ENCODE measurements at places on chromosomes 7 and 10.
A peak's percentile ranks its signal among the peaks of the same experiment; 100 is the strongest.

- no peak for DNase-seq
These were observed 63.0 kb downstream of the PIP4K2A start for GRCh38 chr10:22651276-22651980.

DNA sequence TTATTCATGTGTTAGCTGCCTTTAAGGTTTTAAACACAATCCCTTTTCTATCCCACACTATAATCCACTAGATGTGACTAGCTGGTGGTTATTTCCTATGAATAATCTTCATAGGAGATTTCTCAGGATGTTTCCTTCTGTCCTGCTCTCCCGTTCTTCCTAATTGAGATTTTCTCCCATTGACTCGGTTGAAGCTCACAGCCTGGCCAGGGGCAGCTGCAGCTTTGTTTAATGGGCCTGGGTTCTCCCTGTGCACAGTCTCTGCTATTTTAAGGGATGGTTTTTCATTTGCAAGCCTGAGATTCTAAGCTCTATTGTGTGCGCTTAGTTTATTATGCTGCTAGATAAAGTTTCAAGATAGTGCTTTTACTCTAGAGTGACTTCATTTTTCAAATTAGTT lies 283.4 kb upstream of the AOAH start:
- no peak for DNase-seq

DNA sequence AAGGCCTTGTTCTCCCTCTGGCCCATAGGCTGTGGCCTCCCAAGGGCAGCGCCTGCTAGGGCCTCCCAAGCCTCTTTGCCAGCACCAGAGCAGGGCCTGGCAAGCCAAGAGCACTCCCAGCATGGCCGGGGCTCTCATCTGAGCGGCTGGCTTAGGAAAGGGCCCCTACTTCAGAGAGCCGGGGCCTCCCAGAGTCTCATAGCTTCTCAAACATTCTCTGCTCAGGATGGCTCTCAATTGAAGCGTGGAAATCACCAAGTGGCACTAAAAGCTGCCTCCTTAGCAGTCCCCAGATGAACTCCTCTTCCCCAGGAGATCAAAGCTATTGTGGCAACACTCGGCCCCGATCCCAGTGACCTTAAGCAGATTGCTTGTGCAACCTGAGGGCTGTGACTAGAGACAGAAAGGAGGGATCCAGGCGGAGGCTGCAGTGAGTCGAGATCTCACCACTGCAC lies 69.4 kb downstream of the FAM53B start:
- no peak for DNase-seq

DNA sequence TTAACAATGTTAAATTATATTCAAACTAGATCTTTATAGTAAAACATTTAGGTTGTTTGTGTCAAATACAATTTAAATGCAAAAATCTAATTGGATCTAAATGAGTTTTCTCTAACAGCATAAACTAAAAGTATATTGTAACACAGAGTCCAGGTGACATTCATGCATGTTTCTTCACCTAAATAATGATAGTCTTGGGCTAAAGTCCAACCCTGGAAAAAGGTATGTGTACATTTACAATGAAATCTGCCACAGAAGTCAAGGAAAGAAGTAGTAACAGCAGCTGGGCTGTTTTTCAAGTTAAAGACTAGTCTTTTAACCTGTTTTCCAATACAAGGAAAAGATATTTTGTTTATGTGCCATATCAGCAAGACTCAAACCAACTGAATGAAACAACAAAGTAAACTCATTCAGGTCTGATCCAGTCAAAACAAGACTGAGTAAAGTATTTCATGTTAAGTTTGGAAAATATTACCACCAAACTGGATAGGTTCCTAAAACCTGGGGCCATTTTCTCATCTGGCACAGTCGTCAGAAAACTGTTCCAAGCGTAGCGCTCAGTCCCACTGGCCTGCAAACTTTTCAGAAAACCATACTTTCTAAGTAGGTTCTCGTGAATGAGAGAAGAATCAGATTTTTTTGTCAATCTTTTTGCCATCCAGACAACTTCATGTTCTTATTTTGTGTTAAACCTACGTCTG lies 349.2 kb downstream of the HGF start:
- DNase-seq = no peak

DNA sequence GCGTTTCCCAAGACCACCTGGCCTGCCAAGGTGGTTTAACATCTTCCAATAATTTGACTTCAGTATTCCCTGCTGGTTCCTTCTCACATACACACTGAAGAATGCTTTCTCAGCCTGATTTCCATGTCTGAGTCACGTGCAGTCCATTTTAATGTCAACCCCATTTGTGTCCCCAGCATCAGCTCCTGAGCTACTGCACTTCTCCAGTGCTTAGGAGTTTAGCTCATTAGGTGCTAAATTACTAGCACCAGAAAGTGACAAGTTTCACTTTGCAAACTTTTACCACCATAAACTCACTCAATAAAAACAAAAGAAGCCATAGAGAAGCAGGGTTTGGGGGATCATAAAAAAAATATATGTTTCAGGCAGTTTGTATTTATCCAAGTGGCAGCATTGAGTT lies 279.3 kb upstream of the SORCS1 start:
- DNase-seq = no peak

DNA sequence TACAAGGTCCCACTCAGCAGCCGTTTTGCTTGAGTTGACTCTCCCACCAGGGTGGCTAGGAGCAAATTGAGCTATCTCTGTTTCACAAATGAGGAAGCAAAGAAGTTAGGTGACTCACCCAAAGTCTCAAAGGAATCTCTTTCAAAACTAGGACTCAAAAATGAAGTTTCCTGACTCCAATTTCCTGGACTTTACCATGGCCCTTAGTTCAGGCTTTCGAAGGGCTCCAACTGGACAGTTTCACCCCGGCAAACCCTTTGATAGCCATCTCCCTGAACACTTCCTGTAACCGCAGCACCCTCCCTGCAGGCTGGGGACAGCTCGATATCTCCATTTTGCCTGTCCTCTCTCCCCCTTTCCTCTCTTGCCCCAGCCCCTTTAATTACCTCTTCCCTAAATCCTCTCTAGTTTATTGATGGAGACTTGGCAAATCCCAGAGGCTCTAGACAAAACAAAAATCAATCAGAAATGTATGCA lies 4.7 kb upstream of the AFAP1L2 start:
- no peak for DNase-seq

DNA sequence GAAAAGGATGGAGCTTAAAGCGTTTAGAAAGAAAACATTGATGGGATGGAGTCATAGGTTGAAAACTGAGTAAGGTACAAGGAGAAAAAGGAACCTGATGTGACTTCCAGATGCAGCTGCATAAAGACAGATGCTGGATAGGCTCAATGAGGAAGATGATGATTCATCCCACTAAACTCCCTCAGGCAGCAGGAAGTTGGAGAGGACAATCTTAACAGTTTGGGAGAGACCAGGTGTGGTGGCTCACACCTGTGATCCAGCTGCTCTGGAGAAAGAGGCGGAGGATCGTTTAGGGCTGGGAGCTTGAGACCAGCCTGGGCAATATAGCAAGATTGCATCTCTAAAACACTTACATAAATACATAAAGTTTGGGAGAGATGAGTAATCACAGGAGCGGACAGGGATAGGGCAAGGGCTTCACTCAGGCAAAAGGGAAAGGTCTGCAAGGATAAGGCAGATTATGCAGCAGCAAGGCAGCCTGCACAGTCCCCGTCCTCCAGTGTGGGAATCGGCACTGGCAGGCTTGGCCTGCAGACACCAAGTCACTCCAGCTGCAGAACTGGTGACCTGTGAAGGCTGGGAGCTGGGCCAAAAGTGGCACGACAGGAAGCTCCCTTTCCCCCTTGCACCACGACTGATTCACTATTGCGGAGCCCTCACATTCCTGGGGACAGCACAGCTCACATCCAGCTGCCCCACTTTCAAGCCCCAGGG lies 438.5 kb downstream of the GRID1 start:
- no peak for DNase-seq

DNA sequence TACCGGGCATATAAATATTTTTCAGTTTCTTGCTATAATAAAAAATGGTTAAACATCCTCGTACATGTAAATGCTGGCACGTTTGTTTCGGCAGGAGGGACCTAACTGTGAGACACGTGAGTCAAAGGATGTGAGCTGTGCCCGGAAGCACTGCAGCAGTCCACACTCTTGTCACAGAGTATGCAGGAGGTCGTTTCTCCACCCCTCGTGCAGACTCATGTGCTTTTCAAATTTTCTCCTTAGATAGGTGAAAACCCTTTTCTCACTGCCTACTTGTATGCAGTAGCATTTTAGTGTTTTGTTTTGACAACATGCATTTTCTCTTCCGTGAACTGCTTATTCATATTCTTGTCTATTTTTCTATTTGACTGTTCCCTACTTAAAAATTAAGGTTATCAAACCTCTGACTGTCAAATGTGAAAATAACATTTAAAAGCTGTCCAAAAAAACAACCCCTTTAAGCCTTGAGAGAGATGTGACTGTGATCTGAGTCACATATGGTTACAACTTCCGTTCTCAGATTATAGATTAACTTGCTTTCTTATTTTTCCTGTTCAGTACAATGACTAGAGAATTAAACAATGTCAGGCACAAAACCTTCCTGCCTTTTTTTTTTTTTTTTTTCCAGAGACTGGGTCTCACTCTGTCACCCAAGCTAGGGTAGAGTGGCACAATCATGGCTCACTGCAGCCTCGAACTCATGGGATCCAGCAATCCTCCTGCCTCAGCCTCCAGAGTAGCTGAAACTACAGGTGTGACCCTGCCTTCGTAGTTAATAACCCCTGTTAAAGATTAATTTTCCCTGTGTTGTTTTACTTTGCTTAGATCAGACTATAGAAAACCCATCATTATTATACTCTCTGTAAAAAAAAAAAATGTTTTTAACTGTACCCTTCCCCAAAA lies 45.1 kb downstream of the DPY19L1 start:
- DNase-seq = no peak

- DNase-seq = no peak
These were observed 925.2 kb upstream of the GHITM start for GRCh38 chr10:83214136-83214535.

DNA sequence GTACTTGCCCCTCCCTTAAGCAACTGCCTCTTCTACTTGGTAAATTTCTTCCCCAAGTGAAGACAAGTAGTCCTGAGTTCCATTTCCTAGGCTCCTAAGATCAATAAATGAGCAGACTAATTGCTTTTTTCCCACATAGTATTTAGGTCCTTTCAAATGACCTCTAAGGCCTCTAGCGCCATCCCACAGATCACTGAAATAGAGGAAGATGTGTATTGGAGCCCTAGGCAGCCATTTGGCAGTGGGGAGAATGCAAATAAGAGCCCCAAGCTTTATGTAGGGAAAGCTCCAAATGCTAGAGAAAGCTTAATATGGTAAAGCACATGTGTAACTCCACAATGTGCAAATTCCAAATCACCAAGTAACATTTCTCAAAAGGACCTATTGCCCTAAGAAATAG lies 316.5 kb upstream of the PHF14 start:
- DNase-seq = no peak

GRCh38 chr10:79111427-79111826 lies 42.7 kb downstream of the ZMIZ1 start:
- no peak for DNase-seq

GRCh38 chr10:78579576-78579975 lies 489.2 kb upstream of the ZMIZ1 start:
- DNase-seq = no peak

DNA sequence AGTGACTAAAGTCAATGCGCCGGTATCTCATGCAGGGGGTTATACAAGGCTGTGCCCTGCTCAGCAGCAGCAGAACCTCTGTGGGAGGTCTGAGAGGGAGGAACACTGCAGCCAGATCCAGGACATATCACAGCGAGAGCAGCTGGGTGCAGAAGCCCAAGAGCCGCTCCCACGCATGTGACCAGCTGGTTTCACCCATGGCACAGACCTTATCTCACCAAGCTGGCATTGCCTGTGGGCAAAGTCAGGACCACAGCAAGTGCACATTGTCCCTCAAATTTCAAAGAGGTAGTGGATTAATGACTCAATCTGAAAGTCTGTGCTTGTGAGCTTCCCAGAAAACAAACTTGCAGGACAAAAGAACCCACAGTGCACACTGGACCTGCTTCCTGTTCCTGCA lies 31.6 kb upstream of the AKR1C1 start:
- DNase-seq = no peak

GRCh38 chr7:100546129-100546925 lies 7.3 kb downstream of the AGFG2 start:
- DNase-seq = no peak

- DNase-seq = no peak
These were observed 6.5 kb downstream of the TSPAN14 start for GRCh38 chr10:80460399-80461207.

GRCh38 chr7:112056409-112056808 lies 149.8 kb downstream of the DOCK4 start:
- no peak for DNase-seq

DNA sequence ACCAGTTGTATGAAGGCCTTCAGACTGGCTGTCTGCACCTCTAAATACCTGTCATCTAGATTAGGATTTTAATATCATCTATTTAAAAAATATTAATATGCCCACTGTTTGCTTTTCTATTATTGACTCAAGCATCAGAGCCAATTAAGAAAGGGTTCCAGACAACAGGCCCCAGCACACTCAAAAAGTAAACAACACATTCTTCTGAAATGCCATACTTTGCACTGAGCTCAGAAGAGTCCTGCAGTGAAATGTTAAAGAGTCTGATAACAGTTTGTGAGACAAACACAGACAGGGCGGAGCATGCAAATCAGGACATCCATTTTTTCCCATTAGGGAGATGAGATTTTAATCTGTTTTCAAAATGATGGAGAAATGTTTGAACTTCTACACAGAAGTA lies 45.9 kb upstream of the KLF6 start:
- no peak for DNase-seq

DNA sequence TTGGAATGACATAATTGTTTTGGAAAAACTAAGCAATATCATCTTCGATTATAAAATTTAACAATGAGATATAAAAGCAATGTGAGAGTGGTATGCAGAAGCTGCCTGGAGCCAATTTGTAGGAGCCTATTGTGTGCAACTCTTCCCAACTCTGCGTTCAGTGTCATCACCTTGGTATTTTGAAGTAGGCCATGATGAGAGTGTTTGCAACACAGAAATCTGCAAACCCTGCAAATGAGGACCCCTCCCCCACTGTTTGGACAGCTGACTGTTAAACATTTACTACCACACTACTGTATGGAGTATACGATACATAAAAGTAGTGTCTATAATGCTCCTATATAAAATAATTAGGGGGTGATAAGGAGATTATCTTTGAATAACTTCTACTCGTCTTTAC lies 531.3 kb downstream of the ATRNL1 start:
- DNase-seq = peak; percentile 14

Data from fibroblast of skin of left biceps (primary cell).